ENCODE measurements at places on chromosomes 3 and 15.
A peak's percentile ranks its signal among the peaks of the same experiment; 100 is the strongest.

- DNase-seq = peak; percentile 83
These were observed 1.8 kb downstream of the ZBTB38 start for GRCh38 chr3:141370065-141370533.

DNA sequence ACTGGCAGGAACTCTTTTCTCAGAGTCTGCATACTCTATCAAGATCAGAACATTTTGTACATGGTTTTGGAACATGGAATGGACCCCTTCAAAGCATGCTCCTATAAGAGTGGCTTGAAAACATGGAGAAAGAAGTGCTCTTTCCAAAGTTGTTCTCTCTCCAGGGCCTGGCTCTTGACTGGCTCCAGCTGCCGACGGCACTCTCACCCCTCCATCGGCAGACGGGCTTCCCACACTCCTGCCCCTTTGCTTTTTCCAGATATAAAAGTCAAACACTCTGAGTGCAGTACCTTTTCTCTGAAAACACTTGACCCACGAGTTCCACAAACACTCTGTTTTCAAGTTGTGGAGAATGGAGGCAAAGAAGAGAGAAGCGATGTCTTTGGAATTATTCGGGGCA lies 72.5 kb upstream of the ONECUT1 start:
- no peak for DNase-seq

- DNase-seq = peak; percentile 61
These were observed 1.8 kb downstream of the DIPK2A start for GRCh38 chr3:143973259-143974021.

GRCh38 chr3:48991851-48992545 lies 2.0 kb downstream of the P4HTM start:
- no peak for DNase-seq

GRCh38 chr3:9214185-9214584 lies 35.3 kb downstream of the SRGAP3 start:
- DNase-seq = no peak

DNA sequence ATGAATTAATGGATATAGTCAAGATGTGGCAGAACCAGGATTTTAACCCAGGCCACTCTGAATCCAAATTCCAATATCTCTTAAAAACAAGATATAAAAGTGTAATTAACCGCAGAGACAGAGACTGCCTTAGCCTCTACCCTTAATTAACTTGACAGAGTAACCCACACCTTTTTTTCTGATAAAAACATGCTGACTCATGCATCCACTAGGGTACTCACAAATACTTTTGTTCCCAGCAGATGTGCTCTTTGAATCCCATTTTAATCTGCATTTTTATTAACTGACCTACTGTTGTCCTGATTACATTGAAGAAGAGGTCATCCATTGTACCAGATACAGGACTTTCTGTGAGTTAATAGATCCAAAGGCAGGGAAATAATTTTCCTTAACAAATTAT lies 278.3 kb downstream of the CHL1 start:
- DNase-seq = no peak

DNA sequence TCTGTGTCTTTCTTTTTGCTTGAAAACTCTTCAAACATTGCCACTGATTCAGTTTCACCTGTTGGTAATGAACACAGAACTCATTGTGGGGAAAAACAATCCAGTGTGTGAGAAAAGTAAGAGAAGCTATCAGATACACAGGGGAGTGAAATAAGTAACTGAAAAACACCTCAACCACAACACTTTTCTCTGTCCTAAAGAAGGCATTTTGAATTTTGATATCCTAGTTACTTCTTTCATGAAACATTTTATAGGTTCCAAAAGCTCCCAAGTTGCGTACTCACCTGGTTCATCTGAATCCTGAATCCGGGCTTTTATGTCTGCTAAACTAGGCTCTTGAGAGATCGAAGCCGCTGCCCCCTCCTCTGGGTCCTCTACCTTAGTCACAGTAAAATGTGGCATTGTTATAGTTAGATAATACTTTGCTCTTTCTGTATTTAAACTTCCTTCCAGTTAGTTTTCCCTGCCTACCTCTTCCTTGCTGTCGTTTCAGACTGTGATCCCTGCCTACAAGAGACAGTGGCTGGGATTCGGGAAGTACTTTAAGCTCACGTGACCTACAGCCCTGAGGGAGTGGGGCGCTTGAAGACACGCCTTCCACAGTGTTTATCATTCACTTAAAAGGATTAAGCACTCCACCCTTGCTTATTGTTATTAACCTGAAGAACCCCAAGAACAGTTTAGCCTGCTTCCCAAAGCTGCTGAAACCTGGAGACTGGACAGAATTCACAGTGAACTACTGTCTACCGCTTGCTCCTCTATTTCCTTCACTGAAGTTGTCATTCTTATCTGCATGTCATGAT lies 19.1 kb downstream of the SLC12A6 start:
- no peak for DNase-seq

DNA sequence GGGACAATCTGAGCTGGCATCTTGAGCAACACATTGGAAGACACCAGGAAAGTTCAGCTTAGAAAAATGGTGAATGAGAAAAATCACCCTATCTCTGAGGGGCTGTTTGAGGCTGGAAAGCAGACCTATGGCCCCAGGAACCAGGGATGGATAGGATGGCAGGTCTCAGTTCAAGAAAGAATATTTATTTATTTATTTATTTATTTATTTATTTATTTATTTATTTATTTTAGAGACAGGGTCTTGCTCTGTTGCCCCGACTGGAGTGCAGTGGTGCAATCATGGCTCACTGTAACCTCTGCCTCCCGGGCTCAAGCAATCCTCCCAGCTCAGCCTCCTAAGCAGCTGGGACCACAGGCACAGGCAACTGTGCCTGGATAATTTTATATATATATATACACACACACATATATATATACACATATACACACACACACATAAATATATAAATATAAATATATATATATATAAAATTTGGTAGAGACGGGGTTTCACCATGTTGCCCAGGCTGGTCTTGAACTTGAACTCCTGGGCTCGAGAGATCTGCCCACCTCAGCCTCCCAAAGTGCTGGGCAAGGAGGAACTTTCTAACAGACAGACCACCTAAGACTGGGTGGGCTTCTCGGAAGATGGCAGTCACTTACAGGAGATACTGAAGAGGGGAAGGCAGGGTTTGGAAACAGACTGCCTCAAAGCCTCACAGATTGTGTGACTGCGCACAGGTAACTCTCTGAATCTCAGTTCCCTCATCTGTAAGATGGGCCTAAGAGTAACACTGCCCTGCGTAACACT lies 29.7 kb downstream of the CCDC13 start:
- no peak for DNase-seq

- no peak for DNase-seq
These were observed 12.9 kb upstream of the TMC3 start for GRCh38 chr15:81386947-81387346.

GRCh38 chr15:77825546-77825945 lies 192.8 kb upstream of the LINGO1 start:
- no peak for DNase-seq

GRCh38 chr15:48688493-48688892 lies 43.0 kb upstream of the FBN1 start:
- no peak for DNase-seq

- no peak for DNase-seq
These were observed 28.7 kb upstream of the ZNF148 start for GRCh38 chr3:125403789-125404188.

DNA sequence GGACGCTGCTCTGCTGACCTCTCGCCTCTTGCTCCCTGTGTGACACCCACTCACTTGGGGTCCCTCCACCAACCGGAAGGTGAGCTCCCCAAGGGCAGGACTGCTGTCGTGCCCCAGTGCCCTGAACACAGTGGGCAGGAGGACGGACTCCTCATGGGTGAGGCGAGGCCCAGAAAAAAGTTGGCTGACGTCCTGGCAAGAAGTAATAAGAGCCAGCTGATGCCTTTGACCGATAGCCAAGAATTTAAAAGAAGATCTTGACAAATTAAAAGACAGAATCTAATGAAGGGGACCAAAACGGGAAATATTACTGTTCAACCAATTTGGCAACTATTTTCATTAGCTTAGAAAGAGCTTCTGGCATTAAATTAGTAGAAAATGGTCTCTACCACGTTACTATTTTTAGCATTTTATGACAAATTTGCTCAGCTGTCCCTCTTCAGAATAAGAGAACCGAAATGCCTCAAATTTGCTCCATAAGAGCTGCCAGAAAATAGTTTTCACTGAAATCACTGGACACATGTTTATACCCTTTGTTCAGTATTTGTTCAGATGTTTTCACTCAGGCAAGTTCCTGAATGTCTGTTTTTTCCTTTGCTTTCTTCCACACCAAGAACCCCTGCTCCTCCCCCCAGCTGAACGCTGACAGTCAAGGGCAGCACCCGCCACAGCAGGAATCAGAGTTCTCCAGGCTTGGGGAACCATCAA lies 60.5 kb downstream of the XXYLT1 start:
- DNase-seq = no peak

DNA sequence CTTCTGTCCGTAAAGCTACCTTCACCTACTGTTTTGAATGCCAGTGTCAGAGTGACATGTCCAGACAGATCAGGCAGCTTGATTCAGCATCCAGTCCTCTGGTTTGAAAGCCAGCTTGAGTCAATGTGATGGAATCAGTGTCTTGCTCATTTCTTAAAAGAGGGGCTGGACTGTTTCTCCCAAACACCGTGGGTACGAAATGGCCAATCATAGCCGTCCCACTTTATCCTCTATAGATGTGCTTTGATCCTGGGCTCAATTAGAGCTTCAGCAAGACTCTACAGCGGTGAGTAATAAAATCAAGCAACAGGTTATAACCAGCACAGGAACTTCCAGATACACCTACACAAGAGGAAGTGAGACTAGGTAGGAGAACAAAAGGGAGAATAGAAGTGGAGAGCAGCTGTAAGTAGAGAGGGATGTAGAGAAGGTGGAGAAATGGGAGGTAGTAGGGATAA lies 17.0 kb upstream of the OR5K1 start:
- DNase-seq = no peak

DNA sequence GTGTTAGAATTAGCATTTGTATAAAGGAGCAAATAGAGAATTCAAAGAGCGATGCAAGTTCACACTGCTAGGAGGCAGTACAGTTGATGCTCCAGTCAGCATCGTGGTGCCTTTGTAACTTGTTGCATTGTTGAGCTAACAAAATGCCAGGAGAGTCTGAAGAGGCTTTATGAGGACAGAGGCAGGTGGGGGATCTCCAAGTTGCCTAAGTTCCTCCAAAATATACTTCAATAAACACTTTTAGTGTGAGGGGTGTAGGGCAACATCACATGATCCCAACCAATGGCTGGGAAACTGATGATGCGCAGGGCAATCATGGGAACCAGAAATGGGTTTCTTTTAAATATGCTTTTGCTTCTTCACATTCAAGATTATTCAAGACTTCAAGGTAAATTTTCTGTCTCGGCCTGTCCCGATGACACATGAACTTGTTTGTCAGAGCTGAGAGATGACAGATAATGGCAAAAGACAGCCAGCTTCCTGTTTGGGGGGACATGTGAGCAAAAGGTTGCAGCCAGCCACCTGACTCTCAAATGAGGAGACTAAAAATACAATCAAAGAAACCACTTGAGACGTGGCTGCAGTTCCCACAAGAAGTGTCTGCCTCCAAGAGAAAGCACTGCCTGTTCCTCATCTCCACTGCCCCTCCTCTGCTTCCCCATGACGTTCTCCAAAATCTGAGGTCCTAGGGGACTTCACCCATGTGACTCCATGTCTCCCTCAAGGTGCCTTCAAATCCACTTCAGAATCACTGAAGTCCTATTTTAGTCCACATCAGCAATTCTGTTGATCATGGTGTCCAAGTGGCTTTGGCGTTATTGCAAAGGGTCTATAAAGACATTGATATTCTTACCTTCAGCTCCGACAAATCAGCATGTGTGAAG lies 39.3 kb downstream of the KLHL6 start:
- no peak for DNase-seq

- DNase-seq = no peak
These were observed 19.6 kb downstream of the ATG7 start for GRCh38 chr3:11291808-11292207.

GRCh38 chr3:16063603-16064002 lies 110.9 kb upstream of the GALNT15 start:
- DNase-seq = no peak

- no peak for DNase-seq
These were observed 11.1 kb downstream of the CD80 start for GRCh38 chr3:119548341-119548740.

- DNase-seq = no peak
These were observed 63.4 kb upstream of the FAM174B start for GRCh38 chr15:92719021-92719420.

DNA sequence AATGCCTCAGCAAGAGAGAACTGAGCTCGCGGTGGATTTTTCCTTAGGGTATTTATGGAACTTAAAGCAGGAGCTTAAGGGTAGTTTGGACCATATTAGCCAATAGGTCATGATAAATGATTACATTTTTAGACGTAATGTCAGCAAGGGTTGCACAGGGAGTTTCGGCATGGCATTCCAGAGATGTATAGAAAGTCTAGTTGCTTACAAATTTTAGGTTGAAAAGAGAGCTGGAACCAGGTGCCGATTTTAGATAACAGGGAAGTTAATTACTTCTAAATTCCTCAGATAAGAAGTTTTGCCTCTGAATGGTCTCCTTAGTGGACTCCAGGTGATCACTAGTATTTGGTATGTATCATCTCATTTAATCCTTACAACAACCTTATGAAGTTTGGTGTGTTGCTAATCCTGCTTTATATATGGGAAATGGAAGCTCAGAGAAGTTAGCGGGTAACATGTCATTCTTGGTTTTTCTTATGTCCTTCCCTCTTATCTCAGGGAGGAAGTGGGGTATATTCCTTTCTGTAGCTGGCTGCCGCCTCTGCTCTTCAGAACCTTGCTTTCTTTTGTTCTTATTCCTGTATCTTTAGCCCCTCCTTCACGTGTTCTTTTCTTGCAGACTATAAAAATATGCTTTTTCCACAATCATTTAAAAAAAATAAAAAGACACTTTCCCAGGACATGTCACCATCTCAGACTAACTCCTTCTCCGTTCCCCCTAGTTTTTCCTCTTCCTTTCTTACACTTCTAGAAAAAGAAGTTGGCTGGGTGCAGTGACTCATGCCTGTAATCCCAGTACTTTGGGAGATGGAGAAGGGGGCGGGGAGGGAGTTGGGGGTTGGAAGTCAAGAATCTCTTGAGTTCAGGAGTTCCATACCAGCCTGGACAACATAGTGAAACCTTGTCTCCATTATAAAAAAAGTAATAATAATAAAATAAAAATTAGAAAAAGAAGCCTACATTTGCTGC lies 25.7 kb downstream of the IQGAP1 start:
- no peak for DNase-seq

DNA sequence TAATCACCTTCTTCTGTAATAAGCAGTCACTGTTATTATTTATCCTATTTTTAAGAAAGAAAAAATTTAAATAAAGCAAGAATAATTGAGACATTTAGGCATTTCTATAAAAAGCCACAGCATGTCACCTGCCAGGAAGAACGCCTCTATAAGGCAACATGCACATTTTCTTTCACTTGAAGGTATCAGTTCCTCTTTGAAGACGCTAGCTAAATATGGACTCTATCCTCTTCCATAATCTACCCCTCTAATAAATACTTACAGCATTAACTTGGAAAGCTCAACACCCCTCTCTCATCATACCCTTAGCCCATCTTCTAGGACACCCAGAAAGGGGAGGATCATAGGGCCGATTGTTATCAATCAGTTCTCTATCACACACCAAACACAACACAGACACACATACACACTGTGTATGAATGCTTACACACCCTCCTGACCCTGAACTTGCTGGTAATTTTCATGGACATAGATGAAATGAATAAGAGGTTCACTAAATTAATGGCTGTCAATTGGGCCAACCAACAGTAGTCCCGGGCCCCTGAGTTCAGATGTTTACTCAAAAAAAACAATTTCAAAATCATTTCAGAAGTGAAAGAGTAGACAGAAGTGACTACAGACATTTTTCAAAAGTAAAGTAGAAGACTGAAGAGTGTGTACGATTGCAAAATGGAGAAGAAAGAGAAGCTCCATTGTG lies 102.5 kb downstream of the ZMAT3 start:
- DNase-seq = no peak

All from HS-27A (cell line).